ENCODE measurements at places on chromosomes 12 and 14. TPM values are rescaled to one million over a fixed set of nuclear protein-coding genes. Genes with fewer than 3 reads are reported as not detected.

The PRPH gene
- 0.26 TPM for total RNA-seq

The GLT8D2 gene
- 3.4 TPM for total RNA-seq

The SERPINA12 gene
- total RNA-seq: not detected

The ZNF891 gene
- total RNA-seq: 0.53 TPM

The PLEKHG7 gene
- total RNA-seq: 0.07 TPM

The KRT3 gene
- not detected for total RNA-seq

The SLC11A2 gene
- total RNA-seq: 70.4 TPM

The OR10AD1 gene
- not detected for total RNA-seq

The SOX5 gene
- 0.42 TPM for total RNA-seq

The PKP2 gene
- total RNA-seq: 13.8 TPM

The OVCH1 gene
- total RNA-seq: 0.21 TPM

The KLHL33 gene
- 0.04 TPM for total RNA-seq

The GRIP1 gene
- not detected for total RNA-seq

The MIP gene
- 0.07 TPM for total RNA-seq

The TAS2R10 gene
- total RNA-seq: 0.74 TPM

The PAX9 gene
- not detected for total RNA-seq
